ENCODE measurements at places on chromosomes 1 and 21.

DNA sequence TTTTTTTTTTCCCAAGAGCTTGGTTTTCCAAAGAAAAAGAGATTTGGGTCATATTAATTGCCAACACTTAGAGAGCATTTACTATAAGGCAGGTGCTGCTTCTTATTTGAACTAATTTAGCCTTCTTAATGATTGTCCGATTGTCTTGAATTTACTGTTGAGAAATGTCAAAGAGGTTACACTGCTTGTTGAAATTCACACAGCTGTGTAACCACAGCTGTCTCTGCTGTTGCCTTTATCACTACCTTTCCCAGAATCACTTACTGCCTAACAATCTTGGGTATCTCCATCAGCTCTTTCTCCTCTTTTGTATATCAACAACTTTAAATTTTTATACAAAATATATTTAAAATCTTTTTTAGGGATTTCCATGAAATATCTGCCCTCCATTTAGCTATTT lies 115.6 kb downstream of the UCHL5 start:
- no peak for DNase-seq

- DNase-seq = no peak
Observed at GRCh38 chr21:41186755-41187536, 19.0 kb downstream of the BACE2 start.

- no peak for DNase-seq
Observed at GRCh38 chr1:1517973-1518620, 6.1 kb downstream of the ATAD3A start.

- no peak for DNase-seq
Observed at GRCh38 chr1:85259912-85260274, 431 bp upstream of the C1orf52 start.

DNA sequence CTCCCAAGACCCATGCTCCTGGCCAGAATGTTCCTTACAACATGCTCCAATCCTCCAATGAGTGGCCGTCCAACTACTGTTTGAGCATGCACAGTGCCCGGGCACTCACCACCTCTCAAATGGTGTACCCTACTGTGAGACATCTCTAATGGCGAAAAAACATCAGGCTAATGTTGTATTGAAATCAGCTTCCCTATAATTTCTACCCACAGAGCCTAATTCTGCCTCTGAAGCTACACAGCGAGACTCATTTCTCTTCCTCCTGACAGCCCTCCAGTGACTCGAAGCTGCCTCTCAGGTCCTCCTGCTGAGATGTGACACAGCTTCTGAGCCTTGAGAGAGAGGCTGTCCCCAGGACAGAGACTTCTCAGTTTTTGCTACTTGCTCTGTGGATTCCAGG lies 130.7 kb downstream of the FAM78B start:
- DNase-seq = no peak
